NCI-H2171 treated with DMSO at 0.1 percent for 48 hours (cell line): ENCODE measurements at places on chromosomes 12 and 14.
A peak's percentile ranks its signal among the peaks of the same experiment; 100 is the strongest.

- DNase-seq = no peak
Measured at GRCh38 chr12:98227162-98227561, 288.2 kb upstream of the TMPO start.

GRCh38 chr12:95763809-95764253 is 26.7 kb downstream of the NTN4 start:
- no peak for DNase-seq

DNA sequence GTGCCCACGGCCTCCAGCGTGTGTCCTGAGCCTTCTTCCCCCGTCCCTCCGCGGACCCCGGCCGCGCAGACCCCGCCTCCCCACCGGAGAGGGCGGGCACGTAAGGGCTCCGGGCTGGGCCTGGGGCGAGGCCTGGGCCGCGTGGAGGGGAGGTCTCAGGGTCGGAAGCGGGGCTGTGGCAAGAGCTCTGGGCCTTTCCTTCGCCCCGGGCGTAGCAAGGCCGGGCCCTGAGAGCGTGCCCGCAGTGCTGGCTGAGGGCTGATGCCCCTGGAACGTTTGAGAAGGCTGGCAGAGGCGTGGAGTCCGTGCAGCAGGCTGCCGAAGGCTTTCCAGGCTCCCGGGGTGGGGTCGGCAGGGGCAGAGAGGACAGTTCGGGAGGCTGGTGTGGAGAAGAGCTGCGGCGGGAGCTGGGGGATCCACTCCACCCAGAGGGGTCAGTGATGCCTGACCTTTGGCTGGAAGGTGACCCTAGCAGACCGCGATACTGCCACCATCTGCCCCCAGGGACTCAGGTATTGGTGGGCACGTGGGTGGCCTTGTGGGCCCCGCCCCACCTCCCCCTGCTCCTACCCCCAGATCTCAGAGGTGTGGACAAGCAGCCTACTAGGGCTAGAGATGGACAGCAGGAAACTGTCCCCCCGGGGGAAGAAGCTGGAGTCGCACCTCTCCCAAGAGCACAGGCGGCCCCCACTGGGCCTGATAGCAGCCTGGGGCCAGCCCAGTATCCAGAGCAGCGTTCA is 558 bp downstream of the TEX22 start:
- peak; percentile 88 for DNase-seq

DNA sequence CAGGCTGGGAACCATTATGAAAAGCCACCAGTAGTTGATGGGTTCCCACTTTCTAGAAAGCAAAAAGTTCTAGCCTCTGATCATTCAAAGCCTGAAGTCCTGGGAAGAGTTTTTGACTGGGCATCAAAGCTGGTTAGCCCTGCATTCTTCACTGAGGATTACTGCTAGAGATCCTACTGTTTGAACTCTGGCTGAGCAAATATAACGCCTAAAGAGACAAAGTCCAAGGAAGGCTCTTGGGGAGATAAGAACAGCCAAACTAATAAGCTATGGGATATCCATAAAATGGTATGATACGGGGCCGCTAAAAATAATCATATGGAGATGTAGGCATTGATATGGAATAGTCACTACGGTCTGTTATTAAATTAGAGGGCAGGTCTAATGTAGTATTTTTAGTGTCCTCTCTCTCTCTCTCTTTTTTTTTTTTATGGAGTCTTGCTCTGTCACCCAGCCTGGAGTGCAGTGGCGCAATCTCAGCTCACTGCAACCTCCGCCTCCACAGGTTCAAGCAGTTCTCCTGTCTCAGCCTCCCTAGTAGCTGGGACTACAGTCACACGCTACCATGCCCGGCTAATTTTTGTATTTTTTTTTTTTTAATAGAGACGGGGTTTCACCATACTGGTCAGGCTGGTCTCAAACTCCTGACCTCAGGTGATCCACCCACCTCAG is 35.5 kb downstream of the PLXNC1 start:
- DNase-seq = no peak

DNA sequence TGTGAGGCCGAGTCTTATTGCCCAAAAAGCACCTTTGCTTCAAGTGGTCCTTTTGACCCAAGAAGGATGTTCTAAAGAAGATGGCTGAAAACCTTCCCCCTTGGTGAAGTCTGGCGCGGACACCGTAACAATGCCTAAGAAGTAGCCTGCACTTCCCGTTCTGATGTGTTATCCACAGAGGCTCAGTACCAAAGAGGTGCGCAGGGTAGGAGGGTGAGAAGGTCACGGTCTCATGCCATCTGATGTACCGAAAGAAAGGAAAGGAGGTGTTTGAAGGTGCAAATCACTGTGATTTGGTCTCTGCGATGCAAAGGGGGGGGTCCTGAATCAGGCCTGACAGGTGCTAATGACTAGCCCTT is 9.9 kb downstream of the PEBP1 start:
- no peak for DNase-seq

- no peak for DNase-seq
Measured at GRCh38 chr12:104510873-104511440, 54.2 kb downstream of the CHST11 start.

DNA sequence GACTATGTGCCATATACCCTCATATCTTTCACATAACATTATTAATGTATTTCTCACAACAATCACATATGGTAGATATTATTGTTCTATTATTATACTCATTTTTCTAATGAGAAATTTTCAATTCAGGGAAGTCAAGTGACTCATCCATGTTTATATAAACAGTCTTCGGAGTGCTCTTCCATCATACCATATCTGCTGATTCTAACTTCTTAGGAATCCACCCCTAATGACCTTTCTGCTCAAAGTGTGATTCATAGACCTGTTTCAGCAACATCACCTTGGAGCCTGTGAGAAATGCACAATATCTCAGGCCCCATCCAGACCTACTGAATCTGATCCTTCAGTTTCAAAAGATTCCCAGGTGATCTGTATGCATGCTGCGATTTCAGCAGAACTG is 39.8 kb upstream of the OVCH1 start:
- DNase-seq = no peak

- no peak for DNase-seq
Measured at GRCh38 chr12:93889516-93890212, 212.5 kb downstream of the CRADD start.

- no peak for DNase-seq
Measured at GRCh38 chr14:76929927-76930326, 98.6 kb downstream of the IRF2BPL start.

DNA sequence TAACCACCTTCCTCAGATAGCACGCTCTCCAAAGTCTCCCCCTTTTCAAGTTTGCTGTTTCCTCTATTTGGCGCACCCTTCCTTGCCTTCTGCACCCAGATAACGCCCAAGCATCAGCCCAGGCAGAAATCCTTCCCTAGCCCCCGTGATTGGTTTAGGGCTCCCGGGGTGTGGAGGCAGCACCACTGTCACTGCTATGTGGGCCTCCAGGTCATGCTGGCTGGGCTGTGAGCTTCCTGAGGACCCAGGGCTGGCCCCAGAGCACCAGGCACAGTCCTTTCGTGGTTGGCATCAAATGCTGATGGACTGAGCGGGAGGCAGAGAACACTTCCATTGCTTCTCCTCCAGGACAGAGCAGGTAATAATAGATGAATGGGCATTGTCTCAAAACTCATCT is 311.4 kb downstream of the BCL11B start:
- no peak for DNase-seq

- no peak for DNase-seq
Measured at GRCh38 chr14:69999261-69999674, 120.1 kb downstream of the SMOC1 start.

- no peak for DNase-seq
Measured at GRCh38 chr12:66321435-66321834, 19.1 kb downstream of the HELB start.

- DNase-seq = no peak
Measured at GRCh38 chr12:123805173-123805572, 43.1 kb downstream of the DNAH10 start.

- DNase-seq = no peak
Measured at GRCh38 chr12:97877404-97877803, 414.8 kb downstream of the RMST start.

GRCh38 chr14:104451474-104451873 is 128.1 kb upstream of the C14orf180 start:
- no peak for DNase-seq

- DNase-seq = peak; percentile 94
Measured at GRCh38 chr12:56221757-56222530, at the start of gene RNF41. TSS of gene RNF41 (minus strand) at chr12:56221922. CDS start at chr12:56214047, 7,875 bp downstream.

- no peak for DNase-seq
Measured at GRCh38 chr14:90299408-90299807, 32.3 kb downstream of the NRDE2 start.

- DNase-seq = no peak
Measured at GRCh38 chr12:127231371-127231770, 1035.6 kb upstream of the TMEM132C start.

GRCh38 chr12:131934535-131934934 is 5.5 kb downstream of the PUS1 start:
- no peak for DNase-seq

DNA sequence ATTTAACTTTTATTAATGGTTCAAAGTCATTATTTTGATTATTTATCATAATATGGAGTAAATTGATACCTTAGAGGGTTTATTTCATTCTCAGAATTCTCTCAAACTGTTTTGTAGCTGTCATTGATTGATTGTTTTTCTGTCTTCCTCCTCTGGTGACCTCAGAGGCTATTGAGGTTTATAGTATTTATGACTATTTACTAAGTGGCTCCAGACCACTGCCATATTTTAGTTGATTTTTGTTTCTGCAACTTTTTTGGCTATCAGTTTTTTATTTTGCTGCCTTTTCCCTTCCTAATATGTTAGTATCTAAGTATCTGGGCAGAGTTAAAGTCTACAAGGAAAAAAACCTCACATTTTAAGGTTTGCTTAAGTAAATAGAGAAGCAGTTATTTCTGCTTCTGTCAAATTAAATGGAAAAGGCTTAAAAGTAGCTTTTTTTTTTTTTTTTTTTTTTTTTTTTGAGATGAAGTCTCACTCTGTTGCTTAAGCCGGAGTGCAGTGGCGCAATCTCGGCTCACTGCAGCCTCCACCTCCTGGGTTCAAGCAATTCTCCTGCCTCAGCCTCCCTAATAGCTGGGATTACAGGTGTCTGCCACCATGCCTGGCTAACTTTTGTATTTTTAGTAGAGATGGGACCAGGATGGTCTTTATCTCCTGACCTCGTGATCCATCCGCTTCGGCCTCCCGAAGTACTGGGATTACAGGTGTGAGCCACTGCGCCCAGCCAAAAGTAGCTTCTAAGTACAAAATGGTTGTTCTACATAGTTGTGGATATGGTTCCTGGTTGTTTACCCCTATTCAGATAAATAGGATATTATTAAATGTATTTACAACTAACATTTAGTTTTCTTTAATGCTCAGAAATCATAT is 8.2 kb downstream of the MDM2 start:
- no peak for DNase-seq

GRCh38 chr12:128570191-128571065 is 253.3 kb downstream of the SLC15A4 start:
- DNase-seq = no peak

DNA sequence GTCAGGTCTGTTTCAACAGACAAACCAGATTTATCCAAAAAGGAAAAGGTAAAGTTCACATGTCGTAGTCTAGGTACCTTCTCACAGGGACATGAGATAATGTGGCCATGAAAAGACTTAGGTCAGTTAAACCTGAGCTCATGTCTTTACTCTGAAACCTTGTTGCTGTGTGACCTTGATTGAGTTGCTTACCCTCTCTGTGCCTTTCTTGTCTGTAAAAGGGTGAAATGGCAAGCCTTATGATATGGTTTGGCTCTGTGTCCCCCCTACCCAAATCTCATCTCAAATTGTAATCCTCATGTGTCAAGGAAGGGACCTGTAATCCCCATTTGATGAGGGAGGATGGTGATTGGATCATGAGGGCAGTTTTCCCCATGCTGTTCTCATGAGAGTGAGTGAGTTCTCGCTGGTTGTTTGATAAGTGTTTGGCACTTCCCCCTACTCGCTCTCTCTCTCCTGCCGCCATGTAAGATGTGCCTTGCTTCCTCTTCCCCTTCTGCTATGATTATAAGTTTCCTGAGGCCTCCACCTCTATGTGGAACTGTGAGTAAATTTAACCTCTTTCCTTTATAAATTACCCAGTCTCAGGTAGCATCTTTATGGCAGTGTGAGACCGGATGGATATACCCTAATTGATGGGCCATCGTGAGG is 299.8 kb downstream of the ADGRD1 start:
- DNase-seq = no peak

- no peak for DNase-seq
Measured at GRCh38 chr12:98745578-98746391, 100.7 kb downstream of the APAF1 start.

GRCh38 chr12:125890971-125891370 is 825.7 kb downstream of the AACS start:
- DNase-seq = no peak

DNA sequence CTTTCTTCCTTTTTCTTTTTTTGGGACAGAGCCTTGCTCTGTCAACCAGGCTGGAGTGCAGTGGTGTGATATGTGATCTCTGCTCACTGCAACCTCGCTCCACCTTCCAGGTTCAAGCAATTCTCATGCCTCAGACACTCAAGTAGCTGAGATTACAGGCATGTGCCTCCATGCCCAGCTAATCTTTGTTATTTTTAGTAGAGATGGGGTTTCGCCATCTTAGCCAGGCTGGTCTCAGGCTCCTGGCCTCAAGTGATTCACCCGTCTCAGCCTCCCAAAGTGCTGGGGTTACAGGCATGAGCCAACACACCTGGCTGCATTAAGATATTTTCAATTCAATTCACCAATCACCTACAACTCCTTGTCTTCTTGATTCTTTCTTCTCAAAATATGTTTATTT is 1046.5 kb downstream of the GALC start:
- DNase-seq = no peak

GRCh38 chr12:76921891-76922664 is 43.3 kb upstream of the CSRP2 start:
- DNase-seq = no peak

DNA sequence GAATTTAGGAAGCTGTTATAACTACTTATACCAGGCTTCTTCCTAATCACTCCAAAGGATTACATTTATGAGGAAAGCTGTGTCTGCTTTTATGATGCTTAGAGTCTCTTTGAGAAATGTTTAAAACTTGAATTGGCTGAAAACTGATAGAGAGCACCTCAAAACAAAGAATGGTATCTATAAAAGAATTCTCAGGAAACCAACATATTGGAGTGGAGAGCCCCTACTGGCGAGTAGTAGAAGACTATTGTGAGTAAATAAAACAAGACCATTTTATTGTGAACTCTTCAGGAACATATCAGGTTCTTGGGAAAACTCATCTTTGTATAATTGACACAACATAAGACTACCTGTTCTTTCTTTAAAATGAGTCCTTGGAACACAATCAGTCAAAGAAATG is 578.6 kb downstream of the RERGL start:
- no peak for DNase-seq

GRCh38 chr14:76780360-76780759 is 19.1 kb downstream of the VASH1 start:
- no peak for DNase-seq

- DNase-seq = no peak
Measured at GRCh38 chr12:16603260-16603915, 2.6 kb downstream of the LMO3 start.

GRCh38 chr12:94140556-94140955 is 7.8 kb upstream of the PLXNC1 start:
- DNase-seq = no peak

DNA sequence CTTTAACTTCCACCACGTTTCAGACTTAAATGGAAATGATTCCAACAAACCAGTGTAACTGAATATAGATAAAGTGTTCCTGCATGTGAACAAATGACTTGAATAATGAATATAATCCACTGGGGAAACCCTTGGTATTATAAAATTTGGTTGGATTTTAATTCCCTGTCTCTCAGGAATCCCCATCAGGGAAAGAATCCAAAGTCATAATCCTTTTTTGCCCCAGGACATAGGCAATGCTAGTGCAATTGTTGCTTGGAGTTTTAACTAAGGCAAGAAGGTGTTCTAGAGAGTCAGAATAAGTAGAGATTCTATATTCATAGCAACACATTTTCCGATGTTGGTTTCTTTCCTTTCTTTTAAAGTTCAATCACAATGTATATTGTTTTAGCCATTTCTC is 1169.4 kb downstream of the GALC start:
- no peak for DNase-seq
